ENCODE measurements at places on chromosomes 7 and 10.

- DNase-seq: peak; percentile 3
These were observed 102.8 kb upstream of the CDK13 start for GRCh38 chr7:39847227-39847626.

GRCh38 chr7:139773371-139773770 is 4.4 kb downstream of the HIPK2 start:
- no peak for DNase-seq

GRCh38 chr7:114916261-114916892 is 5.5 kb upstream of the MDFIC start:
- no peak for DNase-seq

GRCh38 chr7:92292981-92293380 is 47.2 kb downstream of the ANKIB1 start:
- no peak for DNase-seq

DNA sequence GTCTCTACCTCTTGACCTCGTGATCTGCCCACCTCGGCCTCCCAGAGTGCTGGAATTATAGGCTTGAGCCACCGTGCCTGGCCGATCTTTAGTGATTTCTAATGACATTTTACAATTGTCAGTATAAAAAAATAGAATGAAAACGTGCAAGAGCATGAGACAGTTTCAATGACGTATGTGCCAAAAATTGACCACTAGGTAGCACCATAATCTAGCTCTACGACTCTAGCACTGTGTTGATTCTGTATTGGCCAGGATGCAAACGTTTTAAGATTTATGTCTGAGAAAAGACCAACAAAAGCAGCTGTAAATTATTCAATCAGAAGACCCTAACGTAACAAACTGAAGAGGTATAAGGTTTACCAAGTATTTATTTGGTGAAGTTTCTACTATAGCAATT is 25.4 kb upstream of the EXOC6 start:
- peak; percentile 19 for DNase-seq

- DNase-seq: no peak
These were observed 87.9 kb downstream of the KMT2E start for GRCh38 chr7:105101864-105102263.

DNA sequence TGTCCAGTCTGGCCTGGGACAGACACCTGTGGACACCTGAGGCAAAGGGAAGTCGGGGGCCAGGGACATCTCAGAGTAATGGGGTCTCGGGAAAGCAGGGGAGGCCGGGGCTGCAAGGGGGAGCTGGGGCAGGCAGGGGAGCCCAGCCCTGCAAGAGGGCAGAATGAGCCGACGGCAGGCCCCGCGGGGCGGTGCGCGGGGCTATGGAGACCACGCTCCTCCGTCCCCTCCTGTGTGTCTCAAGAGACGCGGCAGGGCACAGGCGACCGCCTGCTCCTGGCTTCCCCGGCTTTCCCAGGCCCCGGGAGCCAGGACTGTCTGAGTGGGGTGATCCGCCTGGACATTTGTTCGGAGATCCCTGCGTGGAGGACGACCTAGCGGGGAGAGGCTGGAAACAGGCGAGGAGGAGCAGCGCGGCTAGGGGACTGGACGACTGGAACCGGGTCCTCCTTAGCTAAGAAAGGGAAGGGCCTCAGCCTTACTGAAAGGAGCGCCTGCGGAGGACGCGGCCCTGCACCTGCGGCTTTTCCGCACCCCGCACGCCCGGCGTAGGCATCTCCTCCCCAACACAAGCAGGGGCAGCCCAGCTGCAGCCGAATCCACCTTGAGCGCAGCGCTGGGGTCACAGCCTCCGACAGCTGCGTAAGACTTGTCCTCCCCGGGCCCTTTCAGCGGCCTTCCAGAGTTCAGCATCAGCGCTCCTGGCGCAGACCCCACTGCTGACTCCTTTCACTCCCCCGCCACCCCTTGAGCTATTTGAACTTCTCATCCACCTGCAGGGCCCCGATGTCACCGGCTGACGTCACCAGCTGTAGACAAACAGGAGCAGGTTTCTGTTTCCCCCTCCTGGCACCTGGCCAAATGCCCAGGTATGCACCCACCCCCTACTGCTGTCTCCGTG is 176.4 kb downstream of the ZNF248 start:
- DNase-seq: no peak

- no peak for DNase-seq
These were observed 76.7 kb downstream of the GPR26 start for GRCh38 chr10:123742751-123743440.

DNA sequence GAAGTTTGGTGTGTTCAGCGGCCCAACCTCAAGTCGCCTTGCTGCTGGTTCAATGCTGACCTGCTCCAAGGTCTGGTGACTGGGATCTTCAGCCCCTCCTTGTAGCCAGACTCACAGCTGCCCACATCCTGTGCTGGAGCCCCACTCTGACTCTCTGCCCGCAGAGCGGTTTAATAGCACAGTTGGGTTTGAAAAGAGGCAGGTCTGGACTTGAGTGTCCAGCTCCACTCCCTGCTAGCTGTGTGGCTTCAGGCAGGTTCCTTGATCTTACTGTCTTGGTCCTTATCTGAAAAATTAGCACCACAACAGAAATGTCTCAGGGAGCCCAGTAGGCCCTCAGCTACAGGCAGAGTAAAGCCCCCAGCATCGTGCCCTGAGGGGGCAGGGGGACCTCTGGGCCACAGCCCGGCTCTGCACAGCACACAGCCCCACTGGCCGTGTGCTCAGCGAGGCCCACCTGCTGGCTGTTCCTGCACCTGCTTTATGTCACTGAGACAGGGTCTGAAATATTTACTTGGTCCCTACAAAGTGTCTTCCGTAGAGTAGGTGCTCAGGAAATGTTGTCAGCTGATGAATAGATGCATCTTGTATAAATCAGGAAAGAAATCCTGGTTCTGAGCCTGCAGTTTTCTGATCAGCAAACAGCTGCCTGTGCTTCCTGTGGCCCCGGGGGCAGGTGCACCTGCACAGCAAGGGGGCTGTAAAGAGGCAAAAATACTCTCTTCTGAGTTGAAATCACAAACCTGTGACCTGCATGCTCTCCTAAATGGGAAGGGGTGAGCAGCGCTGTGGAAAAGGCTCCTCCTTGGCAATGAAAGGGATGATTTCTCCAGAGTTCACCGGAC is 155.5 kb downstream of the SVIL start:
- DNase-seq: no peak

- no peak for DNase-seq
These were observed 126.9 kb downstream of the VIPR2 start for GRCh38 chr7:159017741-159018140.

- DNase-seq: peak; percentile 92
These were observed 53.2 kb downstream of the TFAM start for GRCh38 chr10:58438340-58438871.
